ENCODE measurements at places on chromosomes 12 and 14.

DNA sequence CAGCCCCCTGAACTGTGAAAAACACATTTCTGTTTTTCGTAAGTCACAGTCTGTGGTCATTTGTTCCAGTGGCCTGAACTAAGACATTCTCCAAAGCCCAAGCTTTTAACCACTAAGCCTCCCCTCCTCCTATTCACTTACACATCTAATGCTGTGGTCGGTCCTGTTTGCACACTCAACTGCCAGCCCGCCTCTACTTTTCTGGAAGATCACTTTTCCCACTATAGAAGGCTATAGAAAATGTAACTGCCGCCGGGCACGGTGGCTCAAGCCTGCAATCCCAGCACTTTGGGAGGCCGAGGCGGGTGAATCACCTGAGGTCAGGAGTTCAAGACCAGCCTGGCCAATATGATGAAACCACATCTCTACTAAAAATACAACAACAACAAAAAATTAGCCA, 524.7 kb upstream of the TMEM132C start:
- no peak for DNase-seq

GRCh38 chr12:45425426-45425825, 209.5 kb downstream of the ANO6 start:
- no peak for DNase-seq

- no peak for DNase-seq
These were observed 264.3 kb downstream of the PRKD1 start for GRCh38 chr14:29663281-29663801.

GRCh38 chr14:67944605-67945004, 125.0 kb downstream of the RAD51B start:
- no peak for DNase-seq

GRCh38 chr12:98701166-98701565, 56.1 kb downstream of the APAF1 start:
- no peak for DNase-seq

GRCh38 chr12:126768517-126768916, 1498.5 kb upstream of the TMEM132C start:
- DNase-seq: no peak

DNA sequence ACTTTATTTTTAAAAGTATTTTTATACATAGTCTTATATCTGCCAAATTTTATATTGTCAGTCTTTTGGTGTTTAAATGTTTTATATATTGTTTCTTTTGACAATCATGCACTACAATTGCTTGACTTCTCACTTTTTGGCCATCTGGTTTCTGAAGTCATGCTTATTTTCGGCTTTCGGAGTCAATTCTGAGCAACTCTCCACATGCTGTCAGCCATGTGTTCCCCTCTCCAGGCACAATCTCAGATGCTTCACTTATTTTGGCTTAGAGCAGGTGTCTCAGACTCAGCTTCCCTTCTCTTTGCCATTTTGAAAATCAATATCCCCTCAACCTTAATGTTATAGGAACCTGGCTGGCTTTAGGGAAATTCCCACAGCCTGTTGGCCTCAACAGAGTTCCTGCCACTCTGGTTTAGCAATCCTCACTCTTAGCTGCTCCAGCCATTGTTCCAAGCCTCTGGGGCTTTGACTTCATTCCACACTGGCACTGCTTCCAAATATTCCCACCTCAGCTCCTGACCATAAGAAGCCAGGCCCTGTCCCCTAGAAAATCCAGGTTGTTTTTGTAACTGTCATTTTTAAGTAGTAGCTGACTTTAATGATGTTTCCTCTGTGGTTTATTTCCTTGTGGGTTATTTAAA, 125.5 kb upstream of the FAR2 start:
- DNase-seq: no peak

DNA sequence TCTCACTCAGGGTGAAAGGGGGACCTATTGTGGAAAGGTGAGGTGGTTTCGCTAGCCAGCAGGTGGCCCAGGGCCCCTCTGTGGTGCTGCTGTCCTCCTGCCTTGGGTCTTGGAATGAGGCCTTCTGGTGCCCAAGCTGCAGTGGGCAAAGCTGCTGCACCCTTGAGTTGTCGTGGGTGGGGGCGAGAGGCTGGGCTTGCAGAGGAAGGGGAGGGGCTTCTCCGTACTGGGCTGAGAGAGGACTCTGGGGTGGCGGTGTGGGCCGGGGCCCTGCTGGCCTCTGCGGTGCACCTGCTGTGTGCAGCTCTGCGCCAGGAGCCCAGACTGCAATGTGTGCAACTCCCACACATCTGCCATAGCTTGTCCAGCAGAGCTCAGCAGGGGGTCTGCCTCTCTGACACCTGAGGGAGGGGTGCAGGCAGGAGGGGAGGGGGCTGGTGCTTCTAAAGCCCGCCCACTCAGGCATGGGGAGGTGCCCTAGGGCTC, 145.8 kb downstream of the KIF26A start:
- DNase-seq: no peak

GRCh38 chr12:19757317-19757877, 318.1 kb downstream of the AEBP2 start:
- no peak for DNase-seq

- no peak for DNase-seq
These were observed 1.5 kb downstream of the MLH3 start for GRCh38 chr14:75049731-75050201.

GRCh38 chr14:30656190-30656632, 34.1 kb downstream of the SCFD1 start:
- DNase-seq: peak; percentile 11

DNA sequence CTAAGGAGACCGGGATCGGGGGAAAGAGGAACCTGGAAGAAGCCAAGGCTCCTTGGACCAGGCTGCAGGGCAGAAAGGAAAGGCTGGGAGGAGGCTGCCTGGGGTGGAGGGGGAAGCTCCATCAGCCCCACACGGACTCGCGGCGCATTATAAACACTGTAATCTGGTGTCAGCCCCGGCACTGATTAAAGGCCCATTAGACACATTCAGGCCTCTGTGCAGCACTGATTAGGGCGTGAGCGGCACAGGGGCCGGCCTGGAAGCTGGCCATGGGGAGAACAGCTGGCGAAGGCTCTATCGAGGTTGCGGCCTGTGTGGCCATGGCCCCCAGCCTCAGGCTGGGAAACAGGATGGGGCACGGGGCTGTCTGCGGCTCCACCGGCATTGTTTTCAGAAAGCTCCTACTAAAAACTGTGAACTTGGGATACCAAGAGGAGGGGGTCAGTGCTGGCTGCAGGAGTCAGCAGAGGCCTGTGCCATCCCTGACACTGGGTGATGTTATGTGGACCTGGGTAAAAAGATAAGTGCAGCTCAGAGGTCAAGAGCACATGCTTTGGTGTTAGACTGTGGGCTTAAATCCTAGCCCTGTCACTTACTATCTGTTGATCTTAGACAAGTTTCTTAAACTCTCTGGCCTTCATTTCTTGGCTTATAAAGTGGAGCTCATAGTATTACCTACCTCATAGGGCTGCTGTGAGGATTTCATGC, 10.6 kb downstream of the ACVRL1 start:
- no peak for DNase-seq

- no peak for DNase-seq
These were observed 12.8 kb downstream of the CMKLR1 start for GRCh38 chr12:108326254-108326750.

DNA sequence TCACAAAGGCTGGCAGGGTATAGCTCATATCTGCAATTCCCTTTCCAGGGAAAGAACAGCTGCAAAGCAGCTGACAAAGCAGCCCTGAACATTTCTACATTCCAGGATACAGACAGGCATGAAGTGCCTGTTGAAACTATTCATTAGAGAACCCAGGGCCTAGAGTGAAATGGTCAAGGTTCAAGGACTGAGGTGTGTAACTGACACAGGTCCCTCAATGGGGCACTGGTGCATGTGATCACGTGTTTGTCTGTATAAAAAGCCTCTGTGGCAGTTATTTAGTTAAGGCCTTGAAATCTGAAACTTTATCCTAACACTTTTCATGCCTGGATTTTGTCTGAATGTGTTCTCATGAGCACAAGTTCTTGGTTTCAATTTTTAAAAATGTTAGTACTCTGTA, 47.1 kb downstream of the GIT2 start:
- no peak for DNase-seq

DNA sequence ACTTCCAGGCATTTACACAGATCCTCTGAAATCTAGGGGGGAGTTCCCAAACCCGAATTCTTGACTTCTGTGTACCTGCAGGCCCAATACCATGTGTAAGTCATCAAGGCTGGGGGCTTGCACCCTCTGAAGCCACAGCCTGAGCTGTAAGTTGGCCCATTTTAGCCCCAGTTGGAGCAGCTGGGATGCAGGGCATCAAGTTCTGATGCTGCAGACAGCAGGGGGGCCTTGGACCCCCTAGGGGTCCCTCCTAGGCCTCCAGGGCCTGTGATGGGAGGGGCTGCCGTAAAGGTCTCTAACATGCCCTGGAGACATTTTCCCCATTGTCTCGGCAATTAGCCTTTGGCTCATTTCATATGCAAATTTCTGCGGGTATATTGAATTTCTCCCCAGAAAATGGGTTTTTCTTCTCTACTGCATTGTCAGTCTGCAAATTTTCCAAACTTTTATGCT, 59.5 kb downstream of the LRIG3 start:
- no peak for DNase-seq

GRCh38 chr12:118402251-118402650, 25.9 kb downstream of the SUDS3 start:
- DNase-seq: no peak

DNA sequence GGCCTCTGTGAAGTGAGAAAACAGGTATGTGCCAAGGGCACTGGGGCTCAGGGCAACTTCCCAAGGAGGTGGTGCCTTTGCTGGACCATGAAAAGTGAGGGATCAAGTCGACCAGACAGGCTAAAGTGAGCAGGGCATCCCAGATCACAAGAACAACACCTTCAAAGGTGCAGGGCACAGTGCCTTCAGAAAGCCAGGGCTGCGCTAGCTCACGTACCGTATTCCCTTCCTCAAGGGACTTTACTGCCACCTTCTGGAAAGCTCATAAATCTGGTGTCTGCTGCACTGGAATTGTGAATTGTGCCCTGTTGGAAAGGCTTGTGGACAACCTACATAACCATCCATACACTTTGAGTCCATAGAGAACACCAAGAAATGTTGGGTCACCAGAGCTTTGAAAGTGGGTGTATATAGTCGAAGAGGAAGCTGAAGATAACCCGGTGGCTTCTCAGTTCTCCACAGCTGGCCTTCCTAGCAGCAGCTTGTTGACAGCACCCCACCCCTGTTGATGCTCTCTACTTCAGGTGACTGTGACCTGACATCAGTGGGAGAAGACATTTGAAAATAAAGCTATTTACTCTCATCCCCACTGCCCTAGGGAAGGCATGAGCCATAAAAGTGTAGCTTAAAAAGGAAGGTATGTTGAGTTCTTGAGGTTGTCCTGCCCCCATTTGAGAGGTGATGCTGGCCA, 24.5 kb downstream of the FIGNL2 start:
- DNase-seq: no peak

- no peak for DNase-seq
These were observed 85.5 kb upstream of the SSTR1 start for GRCh38 chr14:38122241-38122640.

DNA sequence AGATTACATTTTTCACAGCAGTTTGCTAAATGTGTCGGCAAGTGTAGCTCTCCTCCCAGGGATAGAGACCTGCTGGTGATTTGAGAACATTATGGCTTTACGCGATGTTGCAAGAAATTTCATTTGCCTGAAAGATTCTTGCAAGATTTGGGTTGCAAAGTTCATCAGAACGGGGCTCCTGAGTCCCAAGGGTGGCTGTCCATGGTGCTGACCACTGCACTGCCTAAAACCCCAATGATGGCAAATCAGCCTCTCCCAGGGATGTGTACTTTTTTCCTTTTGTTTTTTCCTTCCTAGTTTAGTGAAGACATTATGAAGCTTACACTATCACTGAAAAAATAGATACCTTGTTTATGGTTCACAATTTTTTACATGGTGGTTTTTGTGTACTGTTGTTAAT, 85.4 kb downstream of the WSCD2 start:
- no peak for DNase-seq

GRCh38 chr14:54974788-54975414, 52.0 kb downstream of the WDHD1 start:
- DNase-seq: no peak

GRCh38 chr12:131242741-131243496, 289.2 kb downstream of the ADGRD1 start:
- DNase-seq: no peak

GRCh38 chr14:53501361-53502211, 348.5 kb upstream of the DDHD1 start:
- no peak for DNase-seq

- no peak for DNase-seq
These were observed 10.9 kb downstream of the RNF212B start for GRCh38 chr14:23248601-23249000.

DNA sequence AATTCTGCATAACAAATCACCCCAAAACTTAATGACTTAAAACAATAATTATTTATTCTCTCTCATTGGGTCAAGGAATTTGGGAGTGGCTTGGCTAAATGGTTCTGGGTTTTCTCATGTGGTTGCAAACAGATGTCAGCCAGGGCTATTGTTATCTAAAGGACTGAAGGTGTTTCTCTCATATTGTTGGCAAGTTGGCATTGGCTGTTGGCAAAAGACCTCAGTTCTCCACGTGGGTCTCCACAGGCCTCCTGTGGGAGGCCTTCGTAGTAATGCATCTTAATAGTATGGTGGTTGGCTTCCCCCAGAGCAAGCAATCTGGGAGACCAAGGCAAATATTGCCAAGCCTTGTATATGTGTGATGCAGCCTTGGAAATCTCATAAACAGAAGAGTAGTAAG, 14.4 kb downstream of the GALNT16 start:
- no peak for DNase-seq

DNA sequence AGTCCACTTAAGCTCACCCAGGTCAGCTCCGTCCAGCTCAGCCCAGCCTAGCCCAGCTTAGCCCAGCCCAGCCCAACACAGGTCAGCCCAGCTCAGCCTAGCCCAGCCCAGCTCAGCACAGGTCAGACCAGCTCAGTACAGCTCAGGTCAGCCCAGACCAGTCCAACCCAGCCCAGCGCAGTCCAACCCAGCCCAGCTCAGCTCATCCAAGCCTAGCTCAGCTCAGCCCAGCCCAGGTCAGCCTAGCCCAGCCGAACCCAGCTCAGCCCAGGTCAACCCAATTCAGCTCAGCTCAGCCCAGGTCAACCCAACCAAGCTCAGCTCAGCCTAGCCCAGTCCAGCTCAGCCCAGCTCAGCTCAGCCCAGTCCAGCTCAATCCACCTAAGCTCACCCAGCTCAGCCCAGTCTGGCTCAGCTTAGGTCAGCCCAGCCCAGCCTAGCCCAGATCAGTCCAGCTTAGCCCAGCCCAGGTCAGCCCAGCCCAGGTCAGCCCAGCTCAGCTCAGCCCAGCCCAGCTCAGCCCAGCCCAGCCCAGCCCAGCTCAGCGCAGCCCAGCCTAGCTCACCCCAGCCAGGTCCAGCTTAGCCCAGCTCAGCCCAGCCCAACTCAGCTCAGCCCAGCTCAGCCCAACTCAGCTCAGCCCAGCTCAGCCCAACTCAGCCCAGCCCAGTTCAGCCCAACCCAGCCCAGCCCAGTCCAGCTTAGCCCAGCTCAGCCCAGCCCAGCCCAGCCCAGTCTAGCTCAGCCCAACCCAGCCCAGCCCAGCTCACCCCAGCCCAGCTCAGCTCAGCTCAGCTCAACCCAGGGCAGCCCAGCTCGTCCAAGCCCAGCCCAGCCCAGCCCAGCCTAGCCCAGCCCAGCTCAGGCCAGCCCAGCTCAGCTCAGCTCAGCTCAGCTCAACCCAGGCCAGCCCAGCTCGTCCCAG, 184.0 kb downstream of the TMEM121 start:
- no peak for DNase-seq
